ENCODE measurements at places on chromosomes 7 and 10. TPM values are rescaled to one million over a fixed set of nuclear protein-coding genes. Genes with fewer than 3 reads are reported as not detected.

DNA sequence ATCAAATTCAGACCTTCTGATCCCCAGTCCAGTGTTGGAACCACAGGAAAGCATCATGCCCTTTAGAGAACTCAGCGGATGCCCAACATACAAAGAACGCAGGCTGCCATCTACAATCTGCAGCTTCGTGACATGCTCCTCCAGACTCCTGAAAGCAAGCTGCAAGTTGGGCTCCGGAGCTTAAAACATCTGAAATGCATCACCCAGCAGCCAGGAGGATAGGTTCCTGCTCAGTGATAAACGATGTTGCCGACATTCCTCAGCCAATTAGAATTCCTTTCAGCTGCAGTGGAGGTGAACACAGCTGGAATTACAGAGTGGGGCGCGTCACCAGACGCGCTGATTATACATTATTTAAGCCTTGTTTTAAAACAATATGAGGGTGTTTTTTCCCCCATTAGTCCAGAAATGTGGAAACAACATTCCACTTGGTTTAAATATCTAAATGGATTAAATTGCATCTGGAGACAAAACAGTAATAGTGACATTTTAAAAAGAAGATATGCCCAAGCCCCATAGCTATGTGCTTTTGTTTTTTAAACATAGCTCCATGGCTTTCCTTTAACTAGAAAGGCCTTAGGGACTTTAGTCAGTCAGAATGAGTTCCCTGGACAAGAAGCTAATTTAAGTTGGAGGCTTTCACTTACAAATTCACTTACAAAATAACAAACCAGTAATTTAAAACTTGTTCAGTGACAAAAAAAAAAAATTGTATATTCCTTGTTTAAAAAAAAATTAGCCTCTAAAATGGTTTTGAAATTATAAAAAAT is 6.3 kb downstream of the SMURF1 start:
- DNase-seq: no peak

DNA sequence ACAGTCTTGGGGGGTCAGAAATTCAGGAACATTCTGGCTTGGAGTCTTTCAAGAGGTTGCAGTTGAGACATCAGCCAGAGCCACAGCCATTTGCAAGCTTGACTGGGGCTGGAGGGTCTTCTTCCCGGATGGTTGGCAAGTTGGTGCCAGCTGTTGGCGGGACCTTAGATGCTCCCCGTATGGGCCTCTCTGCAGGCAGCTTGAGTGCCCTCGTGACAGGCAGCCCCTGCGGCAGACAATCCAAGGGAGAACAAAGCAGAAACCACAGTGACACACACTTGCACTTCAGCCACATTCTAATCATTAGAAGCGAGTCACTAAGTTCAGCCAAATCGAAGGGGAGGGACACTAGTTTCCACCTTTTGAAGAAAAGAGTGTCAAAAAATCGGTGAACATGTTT is 59.4 kb upstream of the MXI1 start:
- no peak for DNase-seq

GRCh38 chr7:105853931-105854419 is 22.4 kb downstream of the ATXN7L1 start:
- no peak for DNase-seq

- no peak for DNase-seq
Observed at GRCh38 chr7:81669476-81670105, 100.3 kb downstream of the HGF start.

GRCh38 chr7:1709281-1709680 is 39.2 kb downstream of the ELFN1 start:
- no peak for DNase-seq

GRCh38 chr10:74748468-74749031 is 77.8 kb upstream of the KAT6B start:
- no peak for DNase-seq

GRCh38 chr7:76142861-76143260 is 58.8 kb upstream of the SRRM3 start:
- no peak for DNase-seq

Gene ATAD1
- polyA plus RNA-seq: 13.7 TPM

Gene POLR3A
- polyA plus RNA-seq: 12.7 TPM

DNA sequence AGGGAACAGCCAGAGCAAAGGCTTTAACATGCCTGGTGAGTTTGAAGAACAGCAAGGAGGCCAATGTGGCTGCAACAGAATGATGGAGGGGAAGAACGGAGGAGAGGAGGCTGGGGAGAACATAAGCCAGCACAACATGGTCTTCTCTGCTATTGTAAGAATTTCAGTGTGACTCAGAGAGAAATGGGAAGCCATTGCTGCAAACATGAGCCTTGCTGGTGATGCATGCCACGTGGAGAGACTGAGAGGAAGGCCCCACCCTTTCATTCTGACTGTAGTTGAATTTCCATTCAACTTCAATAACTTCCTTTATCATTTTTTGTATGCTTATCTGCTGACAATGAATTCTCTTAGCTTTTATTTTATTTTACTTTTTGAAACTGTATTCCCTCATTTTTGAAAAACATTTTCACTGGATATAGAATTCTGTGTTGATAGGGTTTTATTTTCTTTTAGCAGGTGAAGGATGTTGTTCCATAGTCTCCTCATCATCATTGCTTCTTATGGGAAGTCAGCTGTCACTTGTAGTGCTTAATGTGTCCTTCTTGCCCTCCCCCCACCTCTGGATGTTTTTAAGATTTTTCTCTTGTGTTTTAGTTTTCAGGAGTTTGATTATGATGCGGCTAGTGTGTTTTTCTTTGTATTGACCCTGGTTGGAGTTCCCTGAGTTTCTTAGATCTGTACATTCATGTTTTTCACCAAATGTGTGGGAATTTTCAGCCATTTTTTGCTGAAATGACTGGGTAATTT is 46.4 kb upstream of the LEP start:
- no peak for DNase-seq

DNA sequence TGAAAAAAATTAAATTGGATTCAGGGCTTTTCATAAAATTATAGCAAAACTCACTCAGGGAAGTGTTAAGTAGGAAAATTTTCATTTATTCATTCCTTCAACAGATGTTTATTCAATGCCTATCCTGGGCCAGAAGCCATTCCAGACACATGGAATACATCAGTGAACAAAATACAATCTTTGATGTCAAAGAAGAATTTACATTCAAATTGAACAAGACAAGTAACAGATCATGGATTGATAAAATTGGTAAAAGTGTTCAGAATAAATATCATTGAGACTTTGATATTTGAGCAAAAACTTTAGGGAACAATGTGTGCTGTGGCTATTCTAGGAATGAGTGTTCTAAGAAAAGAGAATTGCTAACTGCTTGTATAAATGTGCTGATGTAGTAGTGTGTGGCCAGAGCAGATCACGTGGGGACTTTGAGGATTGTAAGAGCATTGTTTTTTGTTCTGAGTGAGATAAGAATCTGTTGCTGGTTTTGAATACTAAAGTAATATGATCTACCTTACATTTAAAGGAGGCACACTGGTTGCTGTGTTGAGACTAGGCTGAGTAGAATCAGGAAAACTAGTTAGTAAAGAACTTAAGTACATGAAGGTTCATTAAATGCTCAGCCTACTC is 957.2 kb downstream of the PCDH15 start:
- DNase-seq: no peak

DNA sequence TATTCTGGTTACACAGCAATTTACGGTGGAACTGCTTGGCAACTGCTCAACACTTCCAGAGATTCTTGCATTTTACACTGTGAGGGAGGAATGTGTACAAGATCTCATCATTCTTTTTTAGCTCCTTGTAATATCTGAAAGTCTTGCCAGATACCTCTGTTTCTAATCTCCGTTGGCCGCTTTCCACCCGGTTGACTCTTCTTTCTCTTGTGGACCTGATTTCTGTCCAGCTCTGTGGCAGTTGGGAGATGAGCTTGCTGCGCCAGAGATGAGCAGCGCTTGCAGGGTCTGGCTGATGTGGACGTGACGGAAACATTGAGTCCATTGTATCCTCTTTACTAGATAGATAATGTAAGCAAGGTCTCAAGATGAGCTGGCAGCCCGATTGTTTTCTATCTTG is 27.6 kb downstream of the SPAG6 start:
- no peak for DNase-seq

Gene DLX5
- polyA plus RNA-seq: not detected

DNA sequence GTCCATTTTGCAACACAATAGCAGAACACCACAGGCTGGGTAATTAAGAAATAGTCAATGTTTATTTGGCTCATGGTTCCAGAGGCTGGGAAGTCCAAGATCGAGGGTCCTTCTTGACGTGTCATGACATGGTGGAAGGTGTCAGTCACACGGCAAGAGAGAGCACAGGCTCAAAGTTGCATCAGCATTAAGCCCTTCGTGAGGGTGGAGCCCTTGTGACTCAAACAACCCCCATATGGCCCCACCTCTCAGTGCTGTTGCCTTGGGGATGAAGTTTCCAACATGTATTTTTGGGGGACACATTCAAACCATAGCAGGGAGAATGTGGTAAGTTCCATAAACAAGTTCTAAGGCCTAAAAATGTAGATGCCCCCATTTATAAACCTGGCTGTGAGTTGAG is 24.6 kb upstream of the GTPBP4 start:
- DNase-seq: no peak

- no peak for DNase-seq
Observed at GRCh38 chr7:129367349-129367699, 66.9 kb upstream of the STRIP2 start.

- no peak for DNase-seq
Observed at GRCh38 chr10:127916826-127917225, 9.9 kb downstream of the PTPRE start.

DNA sequence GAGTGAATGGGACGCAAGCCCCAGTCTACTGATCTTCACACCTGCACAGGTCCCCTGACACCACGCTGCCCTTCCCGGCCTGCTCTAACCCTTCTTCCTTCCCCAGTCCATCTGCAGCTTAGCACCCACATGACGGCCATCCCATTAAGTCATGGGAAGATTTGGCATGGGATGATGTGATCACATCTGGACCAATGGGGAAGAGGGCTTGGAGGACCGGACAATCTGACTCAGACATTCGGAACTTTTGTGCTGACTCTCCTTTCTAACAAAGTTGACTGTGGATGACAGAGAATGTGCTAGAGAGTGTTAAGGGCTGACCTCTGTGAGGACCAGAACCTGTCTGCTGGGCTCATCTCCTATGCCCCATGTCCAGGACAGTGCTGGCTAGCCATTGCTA is 15.6 kb downstream of the CXCL12 start:
- no peak for DNase-seq

- DNase-seq: no peak
Observed at GRCh38 chr7:46153951-46154787, 233.1 kb upstream of the IGFBP3 start.

GRCh38 chr10:127154831-127155620 is 41.4 kb downstream of the INSYN2A start:
- DNase-seq: no peak

DNA sequence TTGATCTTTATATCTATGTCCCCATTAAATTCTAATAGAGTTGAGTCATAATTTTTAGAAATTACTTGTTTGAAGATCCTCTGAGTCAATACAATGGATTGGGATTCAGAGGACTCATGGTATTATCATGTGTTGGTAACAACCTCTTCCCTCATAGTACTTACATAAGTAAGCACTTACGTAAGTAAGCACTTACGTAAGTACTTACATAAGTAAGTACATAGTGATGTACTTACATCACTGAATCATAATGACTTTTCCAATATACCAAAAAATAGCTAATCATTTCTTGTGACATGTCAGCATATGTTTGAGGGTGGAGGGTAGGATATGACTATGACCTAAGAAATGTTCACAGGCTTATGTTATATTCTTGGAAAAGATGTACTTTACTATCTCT is 740.5 kb downstream of the SORCS1 start:
- peak; percentile 96 for DNase-seq

Gene MAPK8
- 31.2 TPM for polyA plus RNA-seq

GRCh38 chr7:23235813-23236221 is 10.8 kb upstream of the GPNMB start:
- no peak for DNase-seq

Gene TMEM26
- polyA plus RNA-seq: 1.3 TPM

GRCh38 chr7:102828286-102828685 is 79.5 kb downstream of the FAM185A start:
- DNase-seq: no peak

GRCh38 chr7:71372991-71373390 is 241.0 kb downstream of the GALNT17 start:
- no peak for DNase-seq

DNA sequence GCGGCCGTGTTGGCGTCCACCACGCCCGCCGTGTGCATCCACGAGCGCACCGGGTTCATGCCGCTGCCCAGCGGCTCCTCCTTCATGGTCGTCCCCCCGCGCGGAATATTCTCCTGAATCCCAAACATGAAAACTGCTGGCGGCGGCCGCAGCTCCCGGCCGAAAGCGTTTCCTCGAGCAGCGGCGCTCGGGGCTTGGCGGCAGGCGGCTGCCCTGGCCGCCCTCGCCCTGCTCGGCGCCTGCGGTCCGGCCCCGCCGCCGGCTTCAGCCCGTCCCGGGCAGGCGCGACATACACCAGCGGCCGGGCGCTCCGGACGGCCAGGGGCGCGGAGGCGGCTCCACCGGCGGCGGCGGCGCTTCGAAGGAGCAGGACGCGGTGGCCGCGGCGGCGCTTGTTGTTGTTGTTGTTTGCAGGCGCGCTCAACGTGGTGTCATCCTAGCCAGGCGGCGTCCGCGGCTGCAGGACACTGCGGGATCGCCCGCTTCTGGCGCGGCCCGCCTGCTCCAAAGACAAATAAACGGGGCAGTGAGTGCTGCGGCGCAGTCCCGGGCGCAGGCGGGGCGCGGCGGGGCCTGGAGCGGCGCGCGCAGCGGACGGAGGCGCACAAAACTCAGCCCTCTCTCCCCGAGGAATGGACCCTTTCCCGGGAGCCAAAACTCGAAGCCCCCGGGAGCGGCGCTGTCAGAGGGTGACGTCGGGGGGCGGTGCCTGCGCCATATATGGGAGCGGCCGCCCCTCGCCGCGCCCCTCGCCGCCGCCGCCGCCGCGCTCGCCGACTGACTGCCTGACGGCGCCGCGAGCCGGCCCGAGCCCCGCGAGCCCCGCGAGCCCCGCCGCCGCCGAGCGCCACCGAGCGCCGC is at the start of gene EBF3:
Gene EBF3, minus strand, starts transcription at position 634 of the 861 bp plus-strand sequence. Its CDS starts 506 bp downstream, at position 128.
- DNase-seq: no peak

Gene ELAPOR2
- 1.4 TPM for polyA plus RNA-seq

Gene ZNF33A
- polyA plus RNA-seq: 3.9 TPM

Gene CPA4
- polyA plus RNA-seq: 54.9 TPM

- DNase-seq: peak; percentile 60
Observed at GRCh38 chr10:3935141-3935540, 150.1 kb upstream of the KLF6 start.

DNA sequence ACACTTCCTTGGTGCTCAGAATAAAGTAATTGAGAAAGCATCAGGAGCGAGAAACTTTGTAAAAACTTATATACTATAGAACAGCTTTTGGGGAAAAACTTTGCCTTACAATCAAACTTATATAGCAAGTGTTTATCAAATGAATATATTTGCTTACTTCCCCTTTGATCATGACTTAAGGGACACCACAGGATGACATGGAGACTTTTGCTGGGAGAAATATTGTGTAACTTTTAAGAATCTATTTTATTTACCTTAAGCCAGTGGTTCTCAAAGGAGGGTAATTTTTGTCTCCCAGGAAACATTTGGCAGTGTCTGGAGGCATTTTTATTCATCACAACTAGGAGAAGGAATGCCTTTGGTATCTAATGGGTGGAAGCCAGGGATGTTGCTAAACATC is 173.8 kb upstream of the HABP2 start:
- no peak for DNase-seq
